SK-N-MC (cell line): ENCODE measurements at places on chromosomes 3 and 15.

DNA sequence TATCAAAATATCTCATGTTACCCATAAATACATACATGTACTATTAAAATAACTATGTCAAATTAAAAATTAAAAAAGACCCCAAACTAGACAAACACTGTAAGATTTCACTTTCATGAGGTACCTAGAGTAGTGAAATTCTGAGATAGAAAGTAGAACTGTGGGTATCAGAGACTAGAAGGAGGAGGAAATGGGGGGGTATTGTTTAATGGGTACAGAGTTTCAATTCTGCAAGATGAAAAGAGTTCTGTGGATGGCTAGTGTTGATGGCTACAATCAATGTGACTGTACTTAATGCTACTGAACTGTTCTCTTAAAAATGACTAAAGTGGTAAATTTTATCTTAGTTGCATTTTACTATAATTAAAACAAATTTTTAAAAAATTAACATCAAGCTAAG is 36.6 kb downstream of the RFX7 start:
- no peak for DNase-seq

- DNase-seq: no peak
Observed at GRCh38 chr3:172461530-172462138, 13.4 kb upstream of the GHSR start.

- no peak for DNase-seq
Observed at GRCh38 chr3:156642750-156643728, 31.4 kb upstream of the TIPARP start.

- DNase-seq: no peak
Observed at GRCh38 chr3:142670120-142670519, 53.7 kb upstream of the TRPC1 start.

DNA sequence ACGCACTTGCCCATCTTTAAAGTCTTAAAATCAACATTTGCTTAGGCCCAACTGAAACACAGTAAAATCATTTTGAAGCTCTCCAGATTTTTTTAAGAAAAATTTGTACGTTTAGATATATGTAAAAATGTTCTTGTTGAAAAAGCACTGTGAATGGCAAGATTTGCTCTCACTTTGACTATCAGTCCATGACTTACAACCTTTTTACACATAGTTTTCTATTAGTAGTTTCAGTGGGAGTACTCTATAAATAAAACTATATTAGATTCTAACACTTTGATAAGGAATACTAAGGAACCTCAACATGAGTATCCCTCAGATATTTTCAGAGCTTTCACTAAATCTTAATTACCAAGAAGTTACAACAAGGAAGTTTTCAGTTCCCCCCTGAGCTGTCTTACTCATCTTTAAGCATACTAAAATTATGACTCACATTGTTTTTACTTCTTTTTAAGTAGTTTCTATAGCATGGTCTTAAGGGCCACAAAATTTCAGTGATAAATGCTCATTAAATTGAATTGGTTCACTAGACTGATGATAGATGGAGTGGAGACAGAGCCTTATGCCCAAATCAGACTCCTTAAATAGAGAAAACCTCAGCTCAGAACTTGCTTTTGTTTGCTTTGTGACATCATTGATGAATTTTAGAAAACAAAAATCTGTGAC is 31.6 kb upstream of the RAP2B start:
- DNase-seq: no peak

- no peak for DNase-seq
Observed at GRCh38 chr3:108031895-108032294, 58.9 kb downstream of the CD47 start.

DNA sequence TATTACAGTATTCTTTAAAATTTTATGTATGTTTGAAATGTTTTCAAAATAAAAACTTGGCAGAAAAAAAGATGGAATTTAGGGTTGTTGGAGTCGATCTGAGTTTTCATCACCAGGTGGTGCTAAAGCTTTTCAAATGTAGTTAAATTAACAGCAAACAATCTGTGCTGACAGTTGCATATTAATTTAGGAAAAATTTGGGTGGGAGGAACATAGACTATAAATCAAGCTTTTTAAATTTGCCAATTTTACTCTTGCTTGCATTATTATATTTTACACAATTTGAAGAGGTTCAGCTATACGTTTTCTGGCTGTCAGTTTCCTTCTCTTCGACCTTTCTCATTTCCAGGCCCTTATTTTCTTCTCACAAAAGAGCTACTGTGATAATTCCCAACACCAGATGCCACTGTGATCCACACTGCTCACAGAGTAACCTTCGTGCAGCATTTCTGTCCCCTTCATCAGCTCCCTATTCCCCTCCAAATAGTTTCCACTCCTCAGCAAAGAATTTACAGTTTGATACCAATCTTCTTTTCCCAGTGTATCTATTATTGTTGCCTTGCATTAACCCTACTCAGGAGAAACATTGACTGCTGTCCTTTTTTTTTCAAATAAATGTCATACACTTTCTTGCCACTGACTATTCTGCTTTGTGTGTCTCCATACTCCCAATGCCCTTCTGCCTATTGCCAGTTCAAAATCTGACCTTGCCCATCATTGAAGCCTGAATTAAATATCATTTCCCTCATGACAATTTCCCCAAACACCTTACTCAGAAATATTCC is 53.4 kb upstream of the EIF5A2 start:
- DNase-seq: peak; percentile 34

DNA sequence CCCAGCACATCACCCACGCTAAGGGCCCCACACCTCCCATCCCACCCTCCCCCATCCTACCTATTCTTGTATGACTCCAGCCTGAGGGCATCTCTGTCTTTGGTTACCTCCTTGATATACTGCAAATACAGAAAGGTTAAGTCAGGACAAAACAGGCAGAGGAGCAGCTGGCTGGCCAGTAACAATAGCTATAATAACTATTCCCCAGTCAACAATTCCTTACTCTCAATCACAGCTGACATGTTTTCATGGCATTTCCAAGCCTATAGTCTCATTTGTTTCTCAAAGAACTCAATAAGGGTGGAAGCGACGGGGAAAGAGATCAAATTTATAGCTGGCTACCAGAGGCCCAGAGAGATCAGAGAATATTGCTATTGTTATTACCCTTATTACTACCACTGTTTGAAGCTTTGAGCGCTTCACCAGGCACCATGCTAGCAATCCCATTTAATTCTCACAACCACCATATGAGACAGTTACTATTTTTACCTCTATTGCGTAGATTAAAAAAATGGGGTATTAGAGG is 93.0 kb upstream of the C2CD4B start:
- DNase-seq: no peak

DNA sequence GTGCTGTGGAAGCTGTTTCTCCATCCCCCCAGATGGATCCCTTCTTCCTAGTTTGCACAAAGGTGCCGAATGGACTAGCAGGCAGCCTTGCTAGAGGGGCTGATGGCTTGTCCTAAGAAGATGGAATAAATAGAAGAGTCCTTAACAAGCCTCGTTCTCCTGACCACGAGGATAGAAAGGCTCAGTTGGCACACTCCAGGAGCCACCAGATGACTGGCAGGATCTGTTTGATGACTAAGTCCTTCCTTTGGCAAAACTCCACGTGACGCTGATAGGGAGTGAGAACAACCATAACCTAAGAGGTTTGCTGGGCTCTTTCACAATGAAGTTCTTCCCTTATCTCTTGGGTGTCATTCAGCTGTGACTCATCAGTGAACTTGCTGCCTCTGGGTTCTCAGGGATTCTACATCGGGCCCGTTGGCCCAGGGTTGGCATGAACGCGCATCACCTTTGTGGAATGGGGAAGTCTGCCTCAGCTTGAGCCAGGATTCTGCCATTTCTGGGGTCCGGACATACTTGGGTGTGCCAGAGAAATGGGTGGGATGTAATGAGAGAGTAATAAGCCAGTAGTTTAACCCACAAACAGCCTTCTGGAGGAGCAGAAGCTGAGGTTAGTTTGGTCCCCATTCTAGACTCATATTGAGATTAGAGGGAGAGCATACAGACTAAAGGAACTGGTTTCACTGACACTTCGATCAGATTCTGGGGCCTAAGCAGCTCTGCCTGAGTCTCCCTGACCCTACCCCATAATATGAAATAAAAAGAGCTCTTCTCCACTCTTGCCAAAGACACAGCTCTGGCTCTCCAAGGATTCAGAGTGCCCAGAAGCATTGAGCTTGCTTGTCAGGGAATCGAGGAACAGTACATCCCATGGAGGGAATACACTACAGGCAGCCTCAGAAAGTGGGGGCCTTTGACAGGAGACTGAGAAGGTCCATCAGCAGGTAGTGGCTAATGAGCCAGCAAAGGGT is 2.0 kb upstream of the MELTF start:
- DNase-seq: no peak

DNA sequence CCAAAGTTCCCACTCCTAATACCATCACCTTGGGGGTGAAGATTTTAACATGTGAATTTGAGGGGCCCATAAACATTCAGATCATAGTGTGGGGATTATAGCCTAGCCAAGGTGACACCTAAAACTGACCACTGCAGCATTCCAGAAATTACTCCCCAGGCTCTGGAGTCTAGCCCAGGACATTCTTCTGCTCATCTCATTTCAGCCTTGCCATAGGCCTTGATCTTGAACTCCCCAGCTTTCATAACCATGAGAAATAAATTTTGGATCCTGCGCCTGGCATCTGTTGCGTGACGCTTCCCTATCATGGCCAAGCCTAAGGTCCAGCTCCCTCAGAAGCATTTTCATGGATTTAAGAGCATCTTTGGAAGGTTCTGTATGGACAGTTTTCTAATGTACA is 502.9 kb upstream of the THBS1 start:
- DNase-seq: no peak

- DNase-seq: no peak
Observed at GRCh38 chr3:117356091-117356705, 646.6 kb downstream of the TUSC7 start.

- no peak for DNase-seq
Observed at GRCh38 chr3:194103983-194104751, 31.8 kb upstream of the HES1 start.

DNA sequence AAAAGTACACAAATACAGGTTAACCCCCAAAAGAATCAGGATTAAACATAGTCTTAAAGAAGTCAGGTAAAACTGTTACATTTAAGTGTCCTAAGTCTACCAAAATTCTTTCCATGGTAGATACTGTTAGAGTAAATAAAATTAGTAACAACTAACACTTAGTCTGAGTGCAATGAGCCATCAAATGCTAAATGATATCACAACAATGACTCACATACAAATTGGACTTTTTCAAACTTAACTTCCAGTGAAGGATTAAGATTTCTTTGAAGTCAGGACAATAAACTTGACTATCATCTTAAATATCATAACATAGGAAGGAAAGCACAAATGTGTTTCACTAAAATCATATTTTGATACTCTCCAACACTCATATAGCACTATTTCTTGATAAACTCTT is 43.9 kb downstream of the ZNF148 start:
- DNase-seq: no peak

- no peak for DNase-seq
Observed at GRCh38 chr3:58350627-58351013, 17.9 kb downstream of the PXK start.

GRCh38 chr3:148092624-148093347 is 604.9 kb upstream of the AGTR1 start:
- DNase-seq: peak; percentile 77

DNA sequence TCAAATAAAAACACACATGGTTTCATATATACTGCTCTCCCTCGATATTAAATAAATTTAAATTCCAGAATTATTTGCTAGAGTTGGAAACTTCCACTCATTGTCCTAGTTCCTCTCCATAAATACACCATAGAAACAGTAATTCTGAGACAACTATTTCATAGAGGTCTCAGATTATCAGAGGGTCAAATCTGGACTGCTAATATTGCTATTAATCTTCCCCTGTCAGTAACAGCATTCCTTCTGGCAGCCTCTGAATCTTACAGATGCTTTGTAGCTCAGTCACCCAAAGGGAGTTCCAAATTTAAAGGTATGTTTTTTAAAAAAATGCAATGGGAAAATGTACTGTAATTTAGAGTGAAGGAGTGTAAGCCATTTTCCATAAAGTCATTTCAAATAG is 428.8 kb downstream of the PYDC2 start:
- DNase-seq: no peak

DNA sequence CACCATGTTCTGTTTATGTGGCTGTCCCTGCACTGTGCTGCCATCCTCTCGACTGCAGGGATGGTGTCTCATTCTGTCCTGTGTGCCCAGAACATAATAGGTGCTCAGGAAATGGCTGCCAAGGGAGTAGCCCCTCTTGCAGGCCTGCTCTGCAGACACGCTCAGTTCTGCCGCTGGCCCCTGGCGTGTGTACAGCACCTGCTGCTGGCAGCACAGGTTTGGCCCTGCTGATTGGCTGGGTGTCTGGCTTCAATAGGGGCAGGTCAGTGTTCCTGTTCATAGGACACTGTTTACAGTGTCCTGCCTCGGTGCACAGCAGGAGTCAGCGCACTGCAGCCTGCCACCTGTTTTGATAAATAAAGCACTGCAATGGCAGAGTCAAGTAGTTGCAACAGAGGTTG is 146.9 kb downstream of the DNAJB8 start:
- DNase-seq: no peak

DNA sequence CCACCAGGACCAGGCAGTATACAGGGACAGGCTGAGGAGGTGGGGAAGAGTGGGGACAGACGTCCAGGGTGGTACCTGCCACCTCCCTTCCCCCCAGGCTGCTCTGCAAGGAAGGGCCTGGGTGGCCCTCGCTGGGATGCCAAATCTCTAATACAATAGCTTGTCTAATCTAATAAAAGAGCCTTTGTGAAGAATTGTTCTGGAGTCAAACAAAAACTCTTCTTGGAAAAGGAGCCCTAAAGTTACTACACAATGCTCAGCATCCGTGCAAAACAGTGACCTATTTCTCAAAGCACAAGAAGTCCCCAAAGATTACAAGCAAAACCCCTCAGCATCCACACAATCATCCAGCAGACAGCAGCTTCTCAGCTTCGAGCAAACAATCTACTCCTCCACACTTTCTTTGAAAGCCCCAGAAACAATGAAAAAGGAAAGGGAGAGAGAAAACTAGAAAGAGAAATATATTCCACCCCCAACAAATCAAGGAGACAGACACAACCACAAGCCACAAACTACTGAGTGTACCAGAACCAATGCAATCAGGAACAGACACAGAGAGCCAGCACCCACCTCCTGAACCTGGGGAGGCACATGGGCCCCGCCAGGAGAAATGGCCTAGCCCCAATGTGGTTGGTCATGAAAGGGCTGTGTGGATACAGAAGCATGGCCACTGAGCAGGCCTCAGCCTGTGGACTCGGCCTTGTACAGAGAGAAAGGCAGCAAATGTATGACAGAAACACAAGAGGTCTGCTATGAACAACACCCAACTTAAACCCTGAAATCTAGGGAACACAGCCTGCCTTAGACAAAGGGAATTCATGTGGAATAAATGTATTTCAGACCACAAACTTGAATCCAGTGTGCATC is 177.1 kb upstream of the CHRNA7 start:
- no peak for DNase-seq
